AG09309 (cell line): ENCODE measurements at places on chromosomes 1 and 21.

- peak; percentile 41 for DNase-seq
Measured at GRCh38 chr1:203408486-203409481, 57.9 kb upstream of the FMOD start.

- no peak for DNase-seq
Measured at GRCh38 chr1:182965861-182966260, 12.9 kb upstream of the SHCBP1L start.

GRCh38 chr1:223363856-223364684 is at the start of gene SUSD4:
TSS of gene SUSD4 (minus strand) at chr1:223364176. CDS start at chr1:223363425, 751 bp downstream.
- no peak for DNase-seq

GRCh38 chr1:23751050-23751814 is 8.0 kb downstream of the ELOA start:
- DNase-seq = no peak

- no peak for DNase-seq
Measured at GRCh38 chr1:247211339-247211738, 39.5 kb upstream of the ZNF124 start.

GRCh38 chr1:42921769-42922168 is 36.9 kb downstream of the SLC2A1 start:
- DNase-seq = no peak

DNA sequence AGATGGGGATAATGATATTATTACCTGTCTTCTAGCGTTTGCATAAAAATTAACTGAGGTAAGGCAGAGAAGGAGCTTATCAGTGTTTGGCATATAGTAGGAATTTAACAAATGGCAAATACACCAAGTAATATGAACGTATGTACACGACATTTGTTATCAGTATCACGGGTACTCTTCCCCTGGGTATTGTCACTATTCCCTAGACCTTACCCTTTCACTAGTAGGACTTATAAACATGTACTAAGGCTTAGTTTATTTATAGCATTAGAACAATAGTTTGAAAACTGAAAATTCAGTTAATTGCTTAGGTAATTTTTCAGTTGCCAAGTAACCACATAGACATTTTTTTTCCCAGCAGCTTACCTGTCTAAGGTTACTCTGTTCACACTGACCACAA is 187.0 kb downstream of the KCTD3 start:
- DNase-seq = no peak

- peak; percentile 74 for DNase-seq
Measured at GRCh38 chr1:40014812-40015594, 25.5 kb upstream of the CAP1 start.

GRCh38 chr1:93180723-93181613 is at the start of gene CCDC18:
TSS of gene CCDC18 (plus strand) at chr1:93180724. CDS start at chr1:93183362, 2,638 bp downstream.
- DNase-seq = no peak

GRCh38 chr1:71294178-71294577 is 213.3 kb upstream of the ZRANB2 start:
- DNase-seq = no peak

- DNase-seq = no peak
Measured at GRCh38 chr1:200625381-200625824, 4.9 kb upstream of the KIF14 start.

DNA sequence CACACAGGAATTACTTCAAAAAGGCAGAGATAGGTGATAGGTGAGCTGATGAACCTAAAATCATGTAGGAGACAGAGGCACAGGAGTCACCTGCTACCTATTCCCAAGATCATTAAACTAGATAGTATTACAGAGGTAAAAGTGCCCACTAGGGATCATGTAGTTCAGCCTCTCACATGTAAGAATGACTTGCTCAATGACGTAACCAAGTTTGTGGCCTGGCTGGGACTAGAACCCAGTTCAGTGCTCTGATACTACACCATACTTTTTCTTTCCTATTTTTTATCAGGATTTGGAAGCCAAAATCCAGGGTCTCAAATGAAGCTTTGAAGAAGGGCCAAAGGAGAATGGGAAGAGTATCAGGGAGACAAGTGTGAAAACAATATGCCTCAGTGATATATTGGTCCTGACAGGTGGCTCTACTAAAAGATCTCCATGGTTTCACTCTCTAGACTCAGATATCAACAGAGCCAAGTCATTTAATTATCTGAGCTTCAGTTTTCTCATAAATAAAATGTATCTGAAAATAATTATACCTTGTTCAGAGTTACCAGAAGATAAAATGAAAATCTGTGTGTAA is 87.3 kb upstream of the SLFNL1 start:
- no peak for DNase-seq

GRCh38 chr1:221045842-221046831 is 166.9 kb downstream of the HLX start:
- DNase-seq = no peak

- no peak for DNase-seq
Measured at GRCh38 chr1:187691439-187691838, 862.7 kb downstream of the PLA2G4A start.

DNA sequence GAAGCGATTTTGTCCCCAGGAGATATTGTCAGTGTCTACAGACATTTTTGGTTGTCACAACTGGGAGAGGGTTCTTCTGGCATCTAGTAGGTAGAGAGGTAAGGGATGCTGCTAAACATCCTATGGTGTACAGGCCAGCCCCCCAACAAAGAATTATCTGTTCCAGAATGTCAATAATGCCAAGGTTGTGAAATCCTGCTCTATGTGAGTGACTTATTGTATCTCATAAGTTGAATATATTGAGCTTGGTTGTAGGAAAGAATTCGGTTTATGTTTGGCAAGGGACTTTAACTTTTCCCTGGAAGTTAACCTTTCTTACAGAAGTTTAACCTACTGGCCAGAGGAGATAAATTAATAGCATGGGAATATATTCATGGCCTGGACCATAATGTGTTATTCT is 52.6 kb upstream of the ANGPTL1 start:
- no peak for DNase-seq

DNA sequence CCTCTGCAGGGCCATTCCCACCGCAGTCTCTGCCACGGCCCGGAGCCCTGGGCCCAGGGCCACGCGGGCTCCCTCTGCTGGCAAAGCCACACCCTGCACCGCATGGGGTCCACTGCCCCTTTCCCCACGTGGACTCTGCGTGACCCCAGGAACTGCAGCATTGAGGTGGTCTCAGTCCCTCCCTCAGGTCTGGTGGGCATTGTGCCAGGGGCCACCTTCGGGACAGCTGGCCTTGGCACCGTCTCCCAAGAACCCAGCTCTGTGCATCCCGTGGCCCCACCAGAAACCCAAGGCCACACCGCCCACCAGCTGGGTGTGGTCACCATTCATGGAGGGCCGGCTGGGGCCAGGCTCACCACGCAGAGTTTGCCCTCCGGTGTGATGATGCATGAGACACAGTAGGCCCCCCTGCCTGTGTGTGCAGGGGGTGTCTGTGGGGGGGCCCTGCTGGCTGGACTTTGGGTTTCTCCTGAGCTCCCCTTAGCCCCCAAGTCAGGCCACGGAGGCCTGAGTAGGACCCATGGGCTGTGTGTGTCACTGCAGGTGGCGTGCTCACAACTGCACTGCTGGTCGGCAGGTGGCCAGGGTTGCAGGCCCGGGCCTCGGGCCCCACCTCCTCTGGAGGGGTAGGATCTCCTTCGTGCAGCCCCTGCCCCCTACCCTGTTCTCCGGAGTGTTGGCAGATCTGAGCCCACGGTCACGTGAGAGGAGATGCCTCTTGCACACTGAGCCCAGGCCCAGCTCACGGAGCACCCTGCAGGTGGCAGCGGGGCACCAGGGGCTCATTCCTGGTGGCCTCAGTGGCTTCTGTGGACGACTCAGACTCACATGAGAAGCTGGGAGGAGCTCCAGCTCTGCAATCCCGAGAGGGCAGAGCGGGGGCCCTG is 5.8 kb downstream of the VWA1 start:
- no peak for DNase-seq

GRCh38 chr1:37323486-37324377 is 150.6 kb upstream of the ZC3H12A start:
- no peak for DNase-seq

DNA sequence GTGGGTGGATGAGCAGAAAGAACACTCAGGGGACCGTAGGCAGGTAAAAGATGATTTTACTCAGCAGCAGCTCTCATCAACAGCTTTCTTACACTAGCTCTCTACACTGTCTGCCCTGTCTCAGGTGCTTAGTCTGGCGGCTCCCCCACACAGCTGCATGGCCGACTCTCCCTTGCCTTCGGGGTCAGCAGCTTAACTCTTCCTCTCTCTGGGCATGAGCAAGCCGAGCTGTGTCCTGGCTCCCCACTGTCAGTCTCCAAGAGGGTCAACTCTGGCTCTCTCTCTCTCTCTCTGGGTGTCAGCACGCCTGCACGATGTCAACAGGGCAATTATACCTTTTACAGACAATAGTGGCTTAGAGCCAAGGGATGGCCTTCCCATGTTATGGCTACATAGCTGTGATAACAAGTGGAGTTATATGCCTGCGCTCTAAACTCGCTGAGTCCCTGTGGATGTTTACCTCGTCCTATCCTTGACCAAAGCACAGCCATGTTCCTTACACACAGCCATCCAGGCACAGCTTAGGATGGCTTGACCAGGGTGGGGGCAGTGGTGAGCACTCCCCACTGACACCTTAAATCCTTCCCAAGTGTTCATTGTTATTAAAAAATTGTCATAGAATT is 3.1 kb upstream of the BCL10 start:
- DNase-seq = no peak

- DNase-seq = no peak
Measured at GRCh38 chr1:181559142-181559541, 75.8 kb downstream of the CACNA1E start.

GRCh38 chr1:63638471-63638870 is 45.3 kb downstream of the PGM1 start:
- DNase-seq = no peak

DNA sequence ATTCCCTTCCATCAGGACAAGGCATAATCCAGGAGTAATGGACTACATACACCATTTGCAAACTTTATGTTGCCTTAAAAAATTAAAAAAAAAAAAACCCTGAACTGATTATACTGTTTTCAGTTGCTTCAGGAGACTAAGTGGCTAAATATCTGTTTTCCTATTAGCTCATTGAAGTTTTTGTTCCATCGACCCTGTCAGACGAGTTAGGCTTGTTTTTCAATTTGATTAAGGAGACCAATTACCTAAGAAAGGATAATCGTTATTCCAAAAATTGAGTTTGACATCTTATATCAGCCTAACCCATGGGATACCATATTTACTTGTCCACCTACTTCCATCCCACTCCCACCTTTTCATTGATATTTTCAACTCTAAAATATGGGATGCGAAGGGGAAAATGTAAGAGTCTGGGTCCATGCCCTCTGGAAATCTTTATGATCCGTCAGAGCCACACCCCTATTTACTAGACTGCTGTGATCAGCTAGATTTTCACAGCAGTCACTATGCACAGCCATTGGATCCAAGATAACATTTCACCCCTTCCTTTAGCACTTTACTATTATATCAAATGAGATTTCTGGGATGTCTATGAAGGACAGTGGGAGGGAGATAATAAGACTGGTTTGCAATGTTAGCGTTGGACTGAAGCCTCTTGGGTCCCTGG is 41.0 kb downstream of the IL12RB2 start:
- DNase-seq = no peak

- DNase-seq = no peak
Measured at GRCh38 chr1:56287721-56288120, 291.6 kb downstream of the PLPP3 start.

- no peak for DNase-seq
Measured at GRCh38 chr1:119298687-119299303, 69.8 kb upstream of the HAO2 start.

- no peak for DNase-seq
Measured at GRCh38 chr21:44920694-44921604, at the start of gene ITGB2. TSS of gene ITGB2 (minus strand) at chr21:44920899. CDS start at chr21:44910782, 10,117 bp downstream.

DNA sequence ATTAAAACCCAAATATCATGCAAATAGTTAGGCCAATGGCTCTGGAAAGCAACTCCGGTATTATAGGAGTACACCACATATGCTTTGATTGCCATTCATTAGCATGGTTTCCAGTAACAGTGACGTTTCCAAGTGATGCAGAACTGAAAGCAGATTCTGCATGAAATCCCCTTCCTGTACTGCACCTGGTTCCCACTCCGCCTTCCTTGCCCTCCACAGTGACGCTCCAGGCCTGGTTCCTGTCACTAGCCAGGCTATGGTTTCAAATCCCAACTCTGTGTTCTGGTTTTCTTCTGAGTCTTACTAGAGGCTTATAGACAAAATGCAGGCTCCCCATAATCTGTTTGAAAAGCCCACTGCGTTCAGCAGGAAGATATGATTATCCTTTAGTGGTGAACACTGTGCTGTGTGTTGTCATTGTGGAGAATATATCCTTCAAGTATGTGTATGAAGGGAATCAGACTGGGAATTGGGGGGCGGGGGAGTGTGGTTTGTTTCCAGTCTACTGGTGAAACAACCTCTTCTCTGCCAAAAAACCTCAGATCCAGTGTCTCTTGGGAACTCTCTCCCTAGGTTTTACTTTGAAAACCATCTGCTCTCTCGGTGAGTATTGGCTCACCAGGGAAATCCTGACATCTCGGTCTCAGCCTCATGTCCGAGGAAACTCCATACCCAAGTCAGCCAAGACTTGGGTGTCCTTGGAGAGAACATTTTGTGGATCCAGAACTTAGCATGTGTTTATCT is 78.7 kb downstream of the TYW3 start:
- no peak for DNase-seq

DNA sequence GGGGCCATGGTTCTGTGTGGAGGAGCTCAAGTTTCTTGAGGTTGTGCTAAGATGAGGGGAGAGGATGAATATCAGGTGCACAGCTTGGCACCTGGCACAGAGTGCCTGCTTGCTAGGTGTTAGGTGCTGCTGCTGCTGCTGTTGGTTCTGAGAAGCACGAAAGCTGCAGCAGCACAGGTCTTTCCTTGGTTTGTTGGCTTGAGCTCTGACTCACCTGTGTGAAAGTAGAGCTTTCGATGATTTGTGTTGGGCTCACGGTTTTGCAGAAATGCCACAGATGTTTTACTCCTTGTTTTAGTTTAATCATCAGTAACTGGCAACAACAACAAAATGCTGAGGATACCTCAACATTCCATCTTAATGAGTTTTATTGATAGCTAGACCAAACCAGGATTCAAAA is 221.6 kb downstream of the BRINP2 start:
- DNase-seq = no peak

- no peak for DNase-seq
Measured at GRCh38 chr1:19844731-19845495, 29.8 kb upstream of the RNF186 start.

DNA sequence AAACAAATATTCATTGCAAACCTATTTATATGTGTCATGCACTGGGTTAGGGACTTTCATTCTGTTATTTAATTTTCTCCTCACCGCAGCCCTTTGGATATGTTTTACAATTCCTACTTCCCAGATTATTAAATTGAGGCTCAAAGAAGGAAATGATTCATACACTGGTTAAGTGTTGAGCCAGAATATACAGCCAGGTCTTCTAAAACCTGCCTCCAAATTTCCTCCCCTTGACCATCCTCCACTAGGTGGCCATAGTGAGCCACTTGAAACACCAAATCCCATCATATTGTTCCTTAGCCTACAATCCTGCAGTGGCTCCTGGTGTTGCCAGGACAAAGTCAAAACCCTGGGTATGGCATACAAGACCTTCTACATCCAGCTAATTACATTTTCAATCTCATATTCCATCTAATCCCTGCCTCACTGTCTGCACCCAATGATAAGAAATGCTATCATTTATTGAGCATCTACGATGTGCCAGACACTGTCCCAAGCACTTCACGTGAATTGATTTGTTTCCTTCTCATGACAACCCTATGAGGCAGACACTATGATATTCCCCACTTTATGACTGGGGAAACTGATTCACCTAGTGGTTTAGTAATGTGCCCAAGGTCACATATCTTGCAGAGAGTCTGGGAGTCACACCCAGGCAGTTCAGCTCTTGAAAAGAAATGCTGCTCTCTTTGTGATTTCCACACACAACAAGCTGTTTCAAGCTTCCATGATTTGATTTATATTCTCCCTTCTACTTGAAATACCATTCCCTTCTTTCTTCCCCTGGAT is 23.6 kb upstream of the KIRREL1 start:
- DNase-seq = peak; percentile 79

GRCh38 chr1:152747831-152748230 is 10.0 kb upstream of the KPRP start:
- DNase-seq = no peak
